ENCODE measurements at places on chromosomes 6 and 20.

DNA sequence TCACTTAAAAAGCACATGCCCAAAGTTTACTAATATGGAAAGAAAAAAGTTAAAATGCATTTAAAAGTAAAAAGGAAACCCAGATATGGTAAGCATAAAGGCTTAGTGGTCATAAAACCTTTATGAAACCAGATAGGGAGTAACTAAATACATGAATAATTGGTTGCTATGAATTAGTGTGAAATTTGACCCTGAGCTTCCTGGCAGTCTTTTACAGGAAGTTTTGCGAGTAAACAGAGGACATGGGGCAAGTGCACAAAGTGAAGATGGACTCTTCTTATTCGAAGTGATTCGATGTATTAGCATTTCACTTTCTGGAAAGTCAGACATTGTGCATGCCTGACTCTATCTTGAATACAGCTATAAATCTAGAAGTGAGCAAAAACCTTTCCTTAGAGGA, 90.9 kb upstream of the MLIP start:
- no peak for DNase-seq

DNA sequence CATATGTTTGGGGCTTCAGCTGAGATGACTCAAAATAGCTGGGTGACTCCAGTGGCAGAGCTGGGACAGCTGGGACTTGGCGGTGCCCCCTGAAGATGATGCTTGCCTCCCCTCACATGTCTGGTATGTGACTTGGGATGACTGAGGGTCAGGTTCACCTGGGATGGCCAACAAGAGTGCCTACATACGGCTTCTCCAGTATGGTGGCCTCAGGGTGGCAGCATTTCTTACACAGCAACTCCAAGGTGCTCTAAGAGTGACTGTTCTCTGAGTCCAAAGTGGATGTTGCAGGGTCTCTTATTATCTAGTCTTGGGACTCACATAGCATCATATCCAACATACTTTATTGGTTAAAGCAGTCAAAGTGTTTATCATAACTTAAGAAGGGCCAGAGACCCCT, 87.8 kb upstream of the CENPW start:
- no peak for DNase-seq

- DNase-seq, result no peak
Measured at GRCh38 chr6:131331873-131332781, 196.9 kb downstream of the AKAP7 start.

DNA sequence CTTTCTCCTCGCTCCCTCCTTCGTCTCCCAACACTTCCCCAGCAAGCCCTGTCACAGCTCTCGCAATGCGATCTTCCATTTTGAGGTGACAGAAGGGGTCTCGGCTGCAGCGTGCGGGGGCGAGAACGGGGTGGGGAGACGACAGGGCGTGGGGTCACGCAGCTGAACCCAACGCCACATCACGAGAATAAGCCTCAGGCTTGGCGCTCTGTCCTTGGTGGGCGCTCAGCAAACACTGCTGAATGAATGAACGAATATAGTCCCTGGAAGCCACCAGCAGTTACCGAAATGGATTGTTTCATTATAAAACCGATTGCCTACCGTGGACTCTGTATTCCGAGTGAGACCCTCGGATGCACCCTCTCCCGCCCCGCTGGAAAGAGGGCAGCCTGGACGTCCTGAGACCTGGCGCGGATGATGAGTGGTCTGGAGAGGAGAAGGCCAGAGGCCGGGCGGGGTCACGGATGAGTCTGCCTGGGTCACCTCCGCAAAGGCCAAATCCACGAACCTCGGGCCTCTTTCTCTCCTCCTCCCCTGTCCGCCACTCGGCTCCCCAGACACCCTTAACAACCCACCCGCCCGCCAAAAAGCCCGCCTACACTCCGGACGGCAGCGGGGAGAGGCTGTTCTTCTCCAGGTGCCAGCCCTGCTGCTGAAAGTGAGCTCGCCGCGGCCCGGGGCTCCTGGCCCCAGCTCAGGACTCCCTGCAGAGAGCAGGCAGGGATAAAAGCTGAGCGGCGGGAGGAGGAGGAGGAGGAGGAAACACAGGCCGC, 3.7 kb downstream of the NRN1 start:
- DNase-seq, result no peak

DNA sequence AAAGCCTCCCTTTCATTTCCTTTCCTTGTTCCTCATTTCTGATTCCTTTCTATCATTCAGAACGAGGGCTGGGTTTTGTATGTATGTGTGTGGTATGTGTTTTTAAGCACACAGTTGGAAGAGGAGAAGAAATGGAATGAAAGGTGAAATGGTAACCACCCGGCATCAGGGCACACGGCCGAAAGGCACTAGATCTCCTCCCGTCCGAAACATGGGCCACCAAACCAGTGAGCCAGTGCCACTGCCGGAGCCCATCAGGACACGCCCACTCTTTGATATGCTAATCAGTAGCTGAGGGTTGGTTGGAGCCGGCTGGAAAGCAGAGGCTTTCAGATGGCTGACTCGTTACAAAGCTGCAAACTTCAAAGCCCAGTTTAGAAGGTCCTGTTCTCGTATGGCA, 228.6 kb upstream of the JARID2 start:
- no peak for DNase-seq

GRCh38 chr6:35059596-35060345, 81.4 kb downstream of the TCP11 start:
- DNase-seq, result no peak

DNA sequence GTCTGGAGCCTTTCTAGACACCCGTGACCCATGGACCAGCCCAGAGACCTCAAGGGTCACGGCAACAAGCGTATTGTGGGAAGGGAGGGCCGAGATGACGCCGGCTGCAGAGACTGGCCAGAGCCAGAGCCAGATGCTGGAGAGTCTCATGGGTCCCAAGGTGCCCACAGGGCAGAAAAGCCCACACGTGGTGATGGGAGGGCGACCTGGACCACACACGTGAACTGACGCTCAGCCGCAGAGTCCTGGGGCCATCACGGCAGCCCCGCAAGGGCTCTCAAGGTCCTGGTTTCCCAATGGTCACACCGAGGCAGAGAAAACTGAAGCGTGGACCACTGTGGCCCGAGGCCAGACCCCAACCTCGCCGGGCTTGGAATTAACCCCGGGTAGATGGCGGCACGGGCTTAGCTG, 92.6 kb downstream of the YTHDF1 start:
- no peak for DNase-seq

- no peak for DNase-seq
Measured at GRCh38 chr6:11467364-11467763, 70.2 kb upstream of the TMEM170B start.

GRCh38 chr6:14423955-14424354, 306.4 kb downstream of the CD83 start:
- DNase-seq, result no peak

GRCh38 chr6:135395136-135395535, 102.4 kb downstream of the AHI1 start:
- DNase-seq, result no peak

DNA sequence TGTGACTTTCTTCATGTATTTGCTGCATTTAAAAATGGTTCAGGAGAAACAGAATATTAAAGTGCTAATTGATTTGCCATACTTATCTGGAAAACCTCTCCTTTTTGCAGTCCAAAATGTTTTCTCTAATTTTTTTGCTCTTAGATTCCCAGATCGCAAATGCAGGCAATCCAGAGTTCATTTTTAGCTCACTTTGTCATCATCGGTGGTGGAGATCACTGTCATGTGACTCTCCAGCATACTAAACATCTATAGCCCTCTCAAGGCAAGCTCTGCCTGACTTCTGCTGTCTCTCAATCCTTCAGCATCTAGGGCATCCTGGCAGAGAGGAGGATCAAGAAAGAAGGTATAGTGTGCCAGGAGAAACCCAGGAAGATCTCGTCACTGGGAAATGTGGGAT, 24.8 kb downstream of the ABRACL start:
- no peak for DNase-seq

DNA sequence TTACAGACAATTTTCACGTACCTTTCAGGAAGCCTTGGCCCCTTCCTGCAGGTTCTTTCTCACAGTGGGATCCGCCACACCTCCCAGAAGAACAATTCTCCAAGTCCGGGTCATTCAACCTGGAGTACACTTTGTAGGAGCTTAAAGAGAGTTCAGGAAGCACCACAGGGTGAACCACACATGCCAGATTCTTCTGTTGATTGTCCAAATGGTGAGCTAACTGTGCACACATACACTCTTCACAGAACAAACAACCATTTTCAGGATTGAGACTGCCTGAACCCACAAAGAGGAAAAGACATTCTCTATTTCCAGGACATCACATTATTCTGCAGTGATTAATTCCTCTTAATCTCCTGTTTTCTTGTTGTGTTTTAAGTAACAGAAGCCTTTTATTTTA, 51.0 kb downstream of the SCGN start:
- no peak for DNase-seq

DNA sequence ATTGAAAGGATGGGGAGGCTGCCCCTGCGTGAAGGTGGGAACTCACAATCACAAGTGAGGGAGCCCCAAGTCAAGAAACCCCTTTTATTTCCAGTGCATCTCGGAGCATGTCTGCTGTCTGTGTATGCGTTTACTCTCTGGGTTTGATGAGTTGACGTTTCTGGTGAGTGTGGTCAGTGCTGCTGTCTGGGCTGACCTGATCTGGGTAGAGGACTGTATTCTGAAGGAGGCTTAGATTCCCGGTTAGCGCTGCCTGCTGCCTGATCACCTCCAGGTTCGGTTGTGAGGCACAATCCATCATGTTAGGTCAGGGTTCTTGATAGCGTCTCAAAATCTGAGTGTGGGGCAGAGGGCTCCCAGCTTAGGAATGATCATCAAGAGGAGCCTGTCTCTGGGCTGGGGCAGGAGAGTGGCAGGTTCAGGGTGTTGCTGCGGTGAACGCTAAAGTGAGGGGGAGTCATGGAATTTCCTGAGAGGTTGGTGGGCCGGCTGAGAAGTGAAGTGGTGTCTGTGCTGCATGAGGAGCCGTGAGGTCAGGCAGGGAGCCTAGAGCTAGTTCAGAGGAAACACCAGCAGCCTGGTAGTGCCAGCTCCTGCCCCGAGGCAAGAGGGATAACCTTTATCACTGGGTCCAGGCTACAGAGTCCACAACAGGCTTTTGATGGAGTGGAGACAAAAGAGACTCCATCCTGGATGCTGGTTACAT, 225.3 kb upstream of the CST7 start:
- DNase-seq, result no peak

- DNase-seq, result no peak
Measured at GRCh38 chr6:135831016-135831415, 20.5 kb upstream of the PDE7B start.

GRCh38 chr6:24154121-24154520, 28.1 kb downstream of the NRSN1 start:
- no peak for DNase-seq

- DNase-seq, result no peak
Measured at GRCh38 chr6:62640749-62641148, 354.7 kb upstream of the KHDRBS2 start.

DNA sequence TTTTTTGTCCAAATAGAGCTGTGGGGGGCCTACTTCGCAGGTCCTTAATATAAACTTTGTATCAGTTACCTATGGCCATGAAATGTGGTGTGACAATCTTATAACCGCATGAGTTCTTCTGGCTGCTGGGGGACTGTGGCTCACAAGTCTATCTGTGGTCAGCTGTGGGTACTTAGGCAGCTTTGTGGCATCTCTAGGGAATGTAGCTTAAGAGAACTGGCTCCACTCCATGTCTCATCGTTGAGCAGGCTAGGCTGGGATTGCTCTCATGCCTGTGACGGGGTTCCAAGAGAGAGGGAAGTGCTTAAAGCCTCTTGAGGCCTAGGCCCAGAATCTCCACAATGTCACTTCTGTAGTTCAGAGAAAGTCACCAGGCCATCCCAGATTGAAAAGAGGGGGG, 140.5 kb downstream of the BTBD3 start:
- DNase-seq, result no peak

DNA sequence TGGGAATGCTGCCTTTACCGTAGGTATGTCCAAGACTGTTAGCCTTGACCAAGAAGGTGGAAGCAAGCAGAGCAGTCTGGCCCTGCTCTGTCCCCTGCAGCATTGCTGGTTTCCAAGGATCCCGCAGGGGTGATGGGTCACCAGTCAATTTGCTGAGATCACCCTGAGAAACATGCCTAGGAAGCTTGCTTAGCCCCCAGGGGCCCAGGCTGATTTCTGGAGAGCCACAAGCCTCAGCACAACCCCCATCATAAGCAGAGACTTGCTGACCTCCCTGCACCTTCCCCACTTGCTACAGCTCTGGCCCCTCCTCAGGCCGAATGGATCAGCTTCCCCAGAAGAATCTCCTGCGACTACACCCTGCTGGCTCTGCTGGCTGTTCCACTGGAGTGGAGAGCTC, 21.5 kb downstream of the ARHGAP40 start:
- DNase-seq, result no peak

DNA sequence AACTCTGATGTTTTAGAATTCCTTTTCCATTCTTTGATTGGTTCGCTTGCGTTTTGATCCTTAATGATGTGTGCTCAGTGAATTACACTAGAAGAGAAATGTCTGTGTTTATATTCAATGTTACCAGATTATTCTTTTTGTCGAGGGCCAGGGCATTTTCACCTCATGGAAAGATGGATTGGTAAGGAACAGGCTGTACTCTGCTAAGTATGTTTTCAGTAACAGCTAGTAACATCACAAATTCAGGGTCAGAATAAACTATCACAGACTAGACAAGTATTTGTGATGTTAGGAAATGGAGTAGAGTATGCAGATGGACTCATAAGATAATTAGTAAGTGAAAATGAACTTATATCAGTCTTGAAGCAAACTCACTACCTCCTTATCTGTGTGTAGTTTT, 235.6 kb downstream of the SOX4 start:
- DNase-seq, result no peak

DNA sequence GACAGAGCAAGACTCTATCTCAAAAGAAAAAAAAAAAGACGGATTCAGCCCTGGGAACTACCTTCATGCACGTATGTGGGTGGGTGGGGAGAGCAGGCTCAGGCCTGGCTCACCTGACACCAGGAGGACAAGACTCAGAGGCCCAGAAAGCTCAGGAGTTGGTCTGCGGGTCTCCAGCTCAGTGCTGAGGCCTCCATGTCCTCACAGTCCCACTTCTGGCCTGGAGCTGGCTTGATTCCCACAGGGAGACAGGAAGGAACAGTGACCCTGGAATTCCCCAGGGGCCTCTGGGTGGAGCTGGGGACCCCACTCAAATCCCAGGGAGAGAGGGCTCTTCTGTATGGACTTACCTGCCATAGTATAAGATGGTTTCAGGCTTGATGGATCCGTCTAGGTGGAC, 15.6 kb downstream of the ADA start:
- no peak for DNase-seq

GRCh38 chr20:23243791-23244155, 106.8 kb upstream of the NXT1 start:
- no peak for DNase-seq

DNA sequence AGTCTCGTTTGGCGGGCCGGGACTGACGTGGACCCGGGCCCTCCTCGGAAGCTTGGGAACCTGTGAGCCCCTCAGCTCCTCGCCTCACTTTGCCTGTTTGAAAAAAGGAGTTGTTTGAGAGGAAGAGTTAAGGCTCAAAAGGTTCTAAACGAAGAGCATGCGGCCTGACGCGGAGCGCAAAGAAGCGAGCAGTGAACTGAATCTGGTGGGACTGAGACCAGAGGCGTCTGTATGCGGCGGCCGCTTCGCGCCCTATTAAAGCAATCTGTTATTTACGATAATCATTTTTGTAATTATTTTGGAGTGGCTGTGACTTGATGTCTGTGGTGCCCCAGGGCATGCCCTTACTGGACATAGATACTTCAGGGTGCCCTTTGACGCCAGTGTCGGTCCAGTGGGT, 3.3 kb upstream of the TFAP2C start:
- DNase-seq, result no peak

All from AG09319 (cell line).